ENCODE measurements at places on chromosomes 4 and X. TPM values are rescaled to one million over a fixed set of nuclear protein-coding genes. Genes with fewer than 3 reads are reported as not detected.

DNA sequence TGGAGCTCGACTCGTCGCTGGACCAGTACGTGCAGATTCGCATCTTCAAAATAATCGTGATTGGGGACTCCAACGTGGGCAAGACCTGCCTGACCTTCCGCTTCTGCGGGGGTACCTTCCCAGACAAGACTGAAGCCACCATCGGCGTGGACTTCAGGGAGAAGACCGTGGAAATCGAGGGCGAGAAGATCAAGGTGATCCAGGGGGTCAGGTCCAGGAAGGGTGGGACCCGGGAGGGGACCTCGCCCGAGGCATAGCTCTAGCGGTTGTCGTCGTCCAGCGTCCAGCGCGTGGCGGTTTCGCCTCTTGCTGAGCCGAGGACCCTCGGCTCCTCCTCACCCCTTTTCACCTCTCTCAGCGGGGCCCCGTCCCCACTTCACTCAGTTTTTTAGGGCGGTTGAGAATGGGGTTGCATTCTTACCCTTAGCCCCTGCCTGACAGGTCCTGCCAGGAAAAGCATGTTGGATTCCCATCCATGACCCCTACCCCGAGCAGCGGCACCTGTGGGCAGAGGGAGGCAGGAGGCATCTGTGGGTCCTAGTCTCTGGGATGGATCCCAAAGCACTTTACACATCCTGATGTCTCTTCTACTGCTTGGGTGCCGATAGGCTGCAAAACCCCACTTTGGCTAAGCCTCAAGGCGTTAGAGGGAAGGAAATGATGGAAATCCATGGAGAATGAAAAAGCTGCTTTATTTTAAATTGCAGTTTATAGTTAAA, 524 bp downstream of the RAB33A start:
- no peak for DNase-seq

DNA sequence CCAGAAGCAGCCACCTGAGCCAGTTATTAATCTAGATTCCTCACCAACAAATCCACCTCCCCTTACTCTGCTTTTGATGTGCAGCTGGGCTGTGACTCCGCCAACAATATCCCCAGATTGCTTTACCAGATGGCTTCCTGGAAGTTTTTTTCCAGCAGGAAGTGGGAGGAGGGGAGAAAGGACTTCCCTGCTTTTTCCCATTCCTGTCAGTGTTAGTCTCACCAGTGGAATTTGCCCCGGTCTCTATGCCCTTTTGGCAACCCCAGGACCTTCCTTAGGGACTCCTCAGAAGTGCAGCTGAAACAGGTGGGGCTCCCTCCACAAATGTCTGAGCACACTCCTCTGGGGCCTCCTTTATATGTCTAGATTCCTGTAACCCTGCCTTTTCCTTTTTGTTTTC, 465.2 kb upstream of the IGFBP7 start:
- DNase-seq, result no peak

- no peak for DNase-seq
These were observed 54.9 kb upstream of the MTM1 start for GRCh38 chrX:150513544-150513943.

DNA sequence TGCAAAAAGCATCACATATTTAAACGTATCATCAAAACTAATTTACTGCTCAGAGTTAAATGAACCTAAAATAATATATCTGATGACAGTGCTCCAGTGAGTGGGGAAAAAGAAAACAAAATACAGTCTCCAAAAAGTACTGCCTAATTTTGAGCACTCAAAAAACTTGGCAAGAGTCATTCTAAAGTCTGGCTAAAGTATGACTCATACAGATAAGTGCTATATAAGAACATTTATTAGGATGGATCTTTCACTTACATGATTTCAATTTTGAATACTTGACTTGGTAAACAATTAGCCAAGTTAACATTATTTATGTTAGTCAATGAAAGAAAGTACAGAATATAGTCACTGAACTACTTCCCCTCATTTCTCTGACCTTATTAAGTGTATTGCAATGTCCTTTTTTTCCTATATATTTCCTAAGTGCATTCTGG, 27.2 kb downstream of the FBXO8 start:
- DNase-seq, result no peak

GRCh38 chr4:66059556-66059955, 389.3 kb upstream of the EPHA5 start:
- DNase-seq, result no peak

DNA sequence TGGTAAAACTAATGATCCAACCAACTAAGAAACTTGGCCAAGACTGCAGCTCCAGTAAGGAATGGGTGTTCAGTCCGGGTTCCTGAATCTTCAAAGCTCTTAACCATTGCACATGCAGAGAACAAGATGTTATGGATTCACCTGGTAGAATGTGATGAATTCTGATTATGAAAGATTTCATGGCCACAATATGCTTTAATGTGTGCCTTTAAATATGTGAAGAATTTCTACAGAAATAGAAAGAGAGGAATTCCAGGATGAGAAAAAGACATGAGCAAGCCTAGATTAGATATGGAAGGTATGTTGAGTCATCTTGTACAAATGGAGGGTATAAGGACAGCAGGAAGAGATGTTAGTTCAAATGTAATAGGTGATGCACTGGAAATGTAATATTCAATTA, 472.2 kb upstream of the TENM3 start:
- no peak for DNase-seq

DNA sequence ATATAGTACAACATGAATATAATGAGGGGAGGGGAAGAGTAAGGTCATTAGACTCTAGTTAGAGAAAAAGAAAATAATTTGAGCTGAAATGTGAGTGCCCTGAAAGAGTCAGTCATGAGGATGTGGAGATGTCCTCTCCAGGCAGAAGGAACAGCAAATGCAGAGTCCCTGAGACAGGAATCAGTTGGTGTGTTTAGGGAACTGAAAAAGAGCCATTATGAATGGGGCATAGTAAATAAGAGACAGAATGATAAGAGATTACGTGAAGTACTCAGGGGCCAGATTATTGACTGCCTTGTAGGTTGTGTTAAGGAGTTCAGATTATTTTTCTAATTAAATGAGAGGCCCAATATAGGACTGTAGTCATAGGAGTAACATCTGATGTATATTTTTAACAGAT, 147.0 kb downstream of the PDLIM5 start:
- DNase-seq, result no peak

DNA sequence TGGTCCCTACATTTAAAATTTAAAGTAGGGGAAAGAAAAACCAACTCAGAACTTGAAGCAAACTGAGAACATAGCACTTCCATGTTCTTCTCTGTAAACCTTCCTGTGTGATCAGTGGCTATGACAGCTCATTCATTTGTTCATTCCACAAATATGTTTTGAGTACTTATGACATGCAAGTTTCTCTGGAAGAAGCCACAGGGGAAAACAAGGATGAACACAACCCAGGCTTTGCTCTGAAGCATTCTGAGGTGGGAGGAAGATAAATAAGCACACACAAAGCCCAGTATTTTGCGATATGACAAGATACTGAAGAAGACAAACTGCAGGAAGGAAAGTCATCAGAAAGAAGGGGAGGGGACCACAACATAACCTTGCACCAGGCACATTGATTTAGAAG, 96.4 kb downstream of the CHIC2 start:
- DNase-seq, result no peak

- DNase-seq, result no peak
These were observed 3.4 kb upstream of the USP53 start for GRCh38 chr4:119209077-119209476.

- DNase-seq, result no peak
These were observed 4.5 kb upstream of the PDGFC start for GRCh38 chr4:156976147-156976546.

DNA sequence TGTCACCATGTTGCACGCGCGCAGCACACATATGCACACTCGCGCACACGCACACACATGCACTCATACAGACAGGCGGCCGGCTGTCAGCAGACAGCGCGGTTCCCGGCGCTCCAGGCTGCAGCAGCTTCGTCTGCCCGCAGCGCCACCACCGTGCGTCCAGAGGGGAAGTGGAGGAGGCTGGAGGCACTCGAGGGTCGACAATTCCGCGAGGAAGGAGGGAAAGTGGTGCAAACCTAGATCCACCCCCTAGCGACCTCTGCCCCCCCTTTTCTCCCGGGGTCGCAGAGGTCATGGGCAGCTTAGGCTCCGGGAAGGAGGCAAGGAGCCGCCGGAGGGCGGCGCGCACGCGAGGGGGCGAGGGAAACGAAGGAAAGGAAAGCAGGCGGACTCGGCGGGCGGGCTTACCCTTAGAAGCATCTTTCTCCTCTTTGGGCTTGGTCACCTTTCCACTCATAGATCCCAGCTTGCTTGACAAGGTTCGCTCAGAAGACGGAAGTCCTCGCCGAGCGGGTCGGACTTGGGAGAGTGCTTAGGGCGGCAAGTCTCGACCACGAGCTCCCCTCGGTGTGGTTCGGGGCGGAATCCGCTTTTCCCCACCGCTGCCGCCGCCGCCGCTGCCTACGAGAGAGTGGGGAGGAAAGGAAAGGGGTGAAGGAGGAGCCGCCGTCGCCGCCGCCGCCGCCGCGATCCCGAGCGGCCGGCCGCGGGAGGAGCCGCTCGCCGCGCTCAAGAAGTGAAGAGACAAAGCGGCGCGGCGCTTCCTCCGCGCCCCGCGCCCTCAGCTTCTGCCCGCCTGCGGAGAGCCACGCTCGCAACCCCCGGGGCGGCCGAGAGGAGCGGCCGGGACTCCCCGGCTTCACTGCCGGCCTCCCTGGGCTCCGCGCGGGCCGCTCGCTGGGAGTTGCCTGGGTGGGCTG, 326.6 kb upstream of the F9 start:
- DNase-seq, result no peak

- no peak for DNase-seq
These were observed 142.8 kb upstream of the KCNIP4 start for GRCh38 chr4:22091352-22091717.

DNA sequence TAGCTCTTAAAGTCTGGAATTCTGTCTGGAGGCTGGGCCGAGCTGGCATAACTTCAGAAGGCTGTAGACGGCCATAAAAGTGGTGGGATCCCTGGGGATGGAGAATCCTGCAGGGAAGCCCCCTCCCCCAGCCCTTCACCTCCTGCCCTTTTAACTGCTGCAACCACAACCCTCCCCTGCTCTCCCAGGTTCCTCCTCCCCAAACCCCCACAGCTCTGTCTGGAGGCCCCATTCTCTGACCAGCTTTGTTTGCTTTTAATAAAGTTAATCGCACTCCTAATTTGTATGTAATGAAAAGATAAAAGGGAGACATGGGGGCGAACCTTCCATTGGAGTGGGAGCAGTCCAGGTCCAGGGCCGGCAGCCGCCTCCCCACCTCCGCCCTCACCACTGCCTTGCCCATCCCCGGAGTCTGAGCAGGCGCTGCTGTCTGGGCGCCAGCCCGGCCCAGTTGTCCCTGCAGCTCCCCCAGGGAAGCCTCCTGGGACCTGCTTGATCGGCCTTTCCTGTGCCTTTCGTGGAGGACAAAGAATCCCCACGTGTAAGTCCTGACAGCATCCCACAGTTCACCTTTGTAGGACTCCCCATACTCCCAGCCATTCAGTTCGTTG, 84.3 kb downstream of the PJA1 start:
- DNase-seq, result no peak

- DNase-seq, result no peak
These were observed 5.1 kb downstream of the CYTL1 start for GRCh38 chr4:5014007-5014682.

- DNase-seq, result no peak
These were observed 14.0 kb upstream of the DUSP21 start for GRCh38 chrX:44829832-44830231.

DNA sequence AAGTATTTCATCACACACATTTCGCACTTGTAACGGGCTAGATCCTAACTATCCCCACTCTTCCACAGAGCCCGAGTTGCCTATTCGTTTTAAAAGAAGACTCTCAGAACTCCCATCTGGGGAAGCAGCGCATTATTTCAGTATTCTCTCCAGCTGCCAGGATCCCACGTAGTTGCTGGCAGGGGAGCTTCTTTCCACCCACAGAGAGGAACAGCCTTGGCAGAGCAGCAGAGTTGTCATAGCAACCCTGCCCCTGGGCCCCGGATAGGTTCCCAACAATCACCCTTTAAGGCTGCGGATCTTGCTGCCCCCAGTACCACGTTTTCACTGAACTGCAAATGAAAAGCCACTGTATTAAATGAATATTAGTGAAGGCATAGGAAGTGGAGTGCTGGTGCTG, 106.7 kb downstream of the GPM6A start:
- DNase-seq, result peak; percentile 85

GRCh38 chrX:22712942-22713341, 286.8 kb upstream of the DDX53 start:
- no peak for DNase-seq

- no peak for DNase-seq
These were observed 64.5 kb upstream of the ANKRD50 start for GRCh38 chr4:124777007-124777406.

GRCh38 chr4:110484767-110485166, 8.8 kb downstream of the ENPEP start:
- peak; percentile 24 for DNase-seq

- no peak for DNase-seq
These were observed 79.2 kb downstream of the ARAP2 start for GRCh38 chr4:36164900-36165630.

- DNase-seq, result no peak
These were observed 105.7 kb upstream of the GATB start for GRCh38 chr4:151866592-151866918.

DNA sequence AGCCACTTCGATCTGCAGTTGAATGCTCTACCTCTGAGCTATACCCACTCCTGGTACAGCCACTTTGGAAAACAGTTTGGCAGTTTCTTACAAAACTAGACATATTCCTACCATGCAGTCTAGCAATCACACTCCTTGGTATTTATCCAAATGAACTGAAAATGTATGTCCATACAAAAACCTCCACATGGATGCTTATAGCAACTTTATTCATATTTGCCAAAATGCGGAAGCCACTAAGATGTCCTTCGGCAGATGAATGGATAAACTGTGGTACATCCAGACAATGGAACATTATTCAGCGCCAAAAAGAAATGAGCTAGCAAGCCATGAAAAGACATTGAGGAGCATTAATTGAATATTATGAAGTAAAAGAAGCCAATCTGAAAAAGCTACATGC, 45.3 kb downstream of the PCYT1B start:
- DNase-seq, result no peak

DNA sequence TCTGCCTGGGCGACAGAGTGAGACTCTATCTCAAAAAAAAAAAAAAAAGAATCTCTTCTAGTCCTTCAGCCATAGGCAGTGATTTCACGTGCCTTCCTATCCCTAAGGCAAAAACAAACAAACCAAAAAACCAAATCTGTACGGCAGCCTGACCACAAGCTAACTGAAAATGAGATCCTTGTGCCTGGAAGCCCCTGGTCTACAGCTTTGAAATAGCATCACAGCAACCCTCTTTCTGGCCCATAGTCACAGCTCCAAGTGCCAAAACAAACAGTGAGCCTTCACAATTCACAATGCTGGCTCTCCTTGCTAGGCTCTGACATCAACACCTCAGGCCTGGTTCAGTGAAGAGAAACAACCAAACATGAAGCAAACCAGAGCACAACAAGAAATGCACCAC, 46.1 kb downstream of the TMEM150C start:
- DNase-seq, result peak; percentile 18

IL1RAPL1 gene
- 17.0 TPM for total RNA-seq

F11 gene
- not detected for total RNA-seq

PRR32 gene
- not detected for total RNA-seq

TLR6 gene
- 1.9 TPM for total RNA-seq

FGFR3 gene
- total RNA-seq, result 14.7 TPM

SPANXC gene
- total RNA-seq, result not detected

GLOD5 gene
- not detected for total RNA-seq

CT45A5 gene
- not detected for total RNA-seq

ALAS2 gene
- total RNA-seq, result 32.0 TPM

PDE5A gene
- total RNA-seq, result 17.9 TPM

TRO gene
- total RNA-seq, result 76.1 TPM

Data from occipital lobe (tissue), 3 donors.